PC-9 (cell line): ENCODE measurements at places on chromosomes 12 and 14. TPM values are rescaled to one million over a fixed set of nuclear protein-coding genes. Genes with fewer than 3 reads are reported as not detected.

GRCh38 chr14:54220071-54220703, 176.6 kb upstream of the CDKN3 start:
- DNase-seq = no peak

DNA sequence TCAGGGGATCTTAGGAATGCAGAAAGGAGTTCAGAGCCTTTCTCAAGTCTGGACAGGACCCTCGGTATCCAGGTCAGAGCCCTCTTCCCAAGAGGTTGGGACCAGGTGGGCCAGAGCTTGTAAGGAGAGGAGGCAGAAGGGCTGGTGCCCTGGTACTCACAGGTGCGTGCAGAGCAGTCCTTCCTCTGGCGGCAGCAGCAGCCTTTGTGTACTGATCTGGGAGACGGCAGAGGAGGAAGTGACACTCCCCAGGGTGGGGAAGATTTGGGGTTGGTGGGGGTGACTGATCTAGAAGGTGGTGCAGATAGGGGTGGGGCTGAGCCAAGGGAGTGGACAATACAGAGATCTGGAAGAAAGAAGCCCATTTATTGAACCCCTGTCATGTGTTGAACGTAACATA, at the start of gene ITGB7:
Gene ITGB7 (minus strand): TSS at position 210 of the 400 bp plus-strand sequence. CDS start 6,808 bp downstream, outside the sequence.
- DNase-seq = no peak

DNA sequence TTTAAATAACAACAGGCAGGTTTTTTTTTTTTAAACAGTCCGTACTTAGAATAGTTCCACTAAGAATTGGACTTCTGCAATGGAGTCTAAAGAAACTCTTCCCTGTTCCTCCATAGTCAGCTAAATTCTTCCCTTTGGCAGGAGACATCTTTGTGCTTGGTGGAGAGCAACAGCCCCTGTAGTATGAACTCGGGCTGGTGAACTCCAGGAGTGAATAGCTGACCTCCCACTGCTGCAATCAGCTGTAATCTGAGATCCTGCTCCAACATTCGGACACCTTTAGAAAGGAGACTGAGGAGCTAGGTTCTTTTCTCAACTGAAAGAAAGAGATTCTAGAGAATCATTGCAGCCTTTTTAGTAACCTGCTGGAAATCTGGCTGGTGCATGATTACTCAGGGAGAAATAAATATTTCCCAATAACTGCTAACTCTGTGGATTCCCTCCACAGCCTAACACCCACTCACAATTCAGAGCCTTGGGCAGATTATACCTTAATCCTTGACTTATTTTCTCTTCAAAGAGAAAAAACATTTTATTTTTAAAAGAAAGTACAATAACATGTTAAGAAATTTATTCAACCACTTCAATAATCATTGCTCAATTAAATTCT, 25.6 kb upstream of the DBX2 start:
- no peak for DNase-seq

GRCh38 chr14:101504096-101504948, 57.0 kb upstream of the DIO3 start:
- DNase-seq = no peak

DNA sequence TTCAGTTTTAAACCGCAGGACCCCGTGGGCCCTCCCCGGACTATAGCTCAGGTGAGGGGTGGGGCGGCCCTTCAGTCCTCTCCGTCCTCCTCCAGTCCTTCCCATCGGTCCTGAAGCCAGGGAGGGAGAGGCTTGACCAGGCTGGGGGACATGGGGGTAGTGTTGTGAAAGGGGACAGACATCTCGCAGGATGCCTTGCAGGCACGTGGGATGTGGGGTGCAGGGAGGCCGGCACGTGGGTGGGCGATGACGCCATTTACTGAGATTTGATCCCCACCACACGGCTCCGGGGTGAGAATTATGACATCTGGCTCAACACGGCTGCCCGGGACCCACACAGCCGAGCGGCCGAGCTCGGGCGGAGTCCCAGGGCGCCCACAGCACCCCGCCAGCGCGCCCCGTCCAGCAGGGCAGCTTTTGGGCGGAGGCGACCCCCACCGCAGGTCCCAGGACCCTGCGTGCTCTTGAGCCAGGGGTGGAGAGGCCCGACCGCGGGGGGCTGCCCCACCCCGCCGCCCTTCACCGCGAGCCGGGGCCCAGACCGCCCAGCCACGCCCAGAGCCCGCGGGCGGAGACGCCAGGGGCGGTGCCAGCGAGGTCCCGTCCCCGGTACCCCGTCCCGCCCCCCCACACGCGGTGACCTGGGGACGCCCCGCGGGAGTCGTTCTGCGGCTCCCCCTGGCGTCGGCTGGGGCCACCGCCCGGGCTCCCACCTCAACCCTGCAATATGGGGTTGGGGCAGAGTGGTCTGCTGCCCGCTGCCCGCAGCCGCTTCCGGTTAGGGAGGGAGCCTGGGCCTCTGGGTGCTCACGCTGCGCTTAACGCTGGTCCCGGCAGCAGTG, 3.3 kb upstream of the EXOC3L4 start:
- peak; percentile 85 for DNase-seq

MSRB3 gene
- 0.55 and 1.2 TPM in 2 replicates for total RNA-seq
